ENCODE measurements at places on chromosomes 1 and 21.

- DNase-seq, result no peak
Measured at GRCh38 chr1:107865627-107866026, 99.4 kb downstream of the VAV3 start.

- no peak for DNase-seq
Measured at GRCh38 chr1:76153841-76154205, 79.3 kb downstream of the ST6GALNAC3 start.

DNA sequence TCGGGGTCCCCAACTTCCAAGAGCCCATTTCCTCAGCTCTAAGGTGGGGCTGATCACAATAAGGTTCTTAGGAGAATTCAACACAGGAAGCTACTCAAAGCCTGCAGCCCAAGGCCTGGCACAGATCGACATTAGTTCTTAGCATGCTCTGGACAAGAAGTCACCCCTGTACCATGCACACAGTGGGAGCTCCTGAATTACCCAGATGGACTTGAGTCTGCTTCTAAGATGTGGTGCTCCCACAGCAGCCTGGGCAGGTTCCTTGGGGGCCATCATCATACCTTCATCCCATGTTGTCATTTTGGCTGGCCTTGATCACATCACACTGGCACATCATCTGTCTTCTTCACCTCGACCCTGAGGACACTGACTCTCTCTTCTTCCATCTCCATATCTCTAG lies 153.3 kb upstream of the VAMP3 start:
- DNase-seq, result no peak

- no peak for DNase-seq
Measured at GRCh38 chr21:25890001-25890400, 155.2 kb downstream of the GABPA start.

DNA sequence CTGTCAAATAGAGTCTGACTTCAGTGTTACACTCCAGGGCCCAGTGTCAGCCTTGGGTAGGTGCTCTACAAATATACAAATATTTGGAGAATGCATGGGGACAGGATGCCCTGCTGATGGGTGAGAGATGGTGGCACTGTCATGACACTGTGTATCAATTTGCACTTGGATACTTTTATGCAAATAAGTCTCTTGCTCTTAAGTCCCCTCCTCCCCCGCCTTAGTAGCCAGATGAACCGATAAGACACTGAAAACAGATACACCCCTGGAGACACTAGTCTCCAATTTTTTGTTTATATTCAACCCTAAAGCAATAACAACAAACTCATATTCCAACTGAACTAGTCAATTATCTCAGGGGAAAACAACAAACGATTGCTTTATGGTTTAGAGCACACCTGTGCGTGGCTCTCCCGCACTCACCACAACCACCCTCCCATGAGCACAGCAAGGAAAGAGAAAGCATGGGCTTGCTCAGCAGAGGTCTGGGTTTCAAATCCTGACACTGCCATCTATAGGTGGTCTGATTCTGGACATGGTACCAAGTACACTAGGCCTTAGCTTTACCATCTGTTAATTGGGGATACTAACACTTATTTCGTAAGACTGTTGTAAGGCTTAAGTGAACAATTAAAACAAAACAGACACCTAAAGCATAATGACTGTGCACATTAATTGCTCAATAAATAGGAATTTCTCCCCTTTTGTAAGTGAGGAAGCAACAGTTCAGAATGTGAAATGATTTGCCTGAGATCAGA lies 50.3 kb downstream of the HIVEP3 start:
- no peak for DNase-seq

- DNase-seq, result no peak
Measured at GRCh38 chr1:112956544-112957132, 642 bp upstream of the SLC16A1 start.

DNA sequence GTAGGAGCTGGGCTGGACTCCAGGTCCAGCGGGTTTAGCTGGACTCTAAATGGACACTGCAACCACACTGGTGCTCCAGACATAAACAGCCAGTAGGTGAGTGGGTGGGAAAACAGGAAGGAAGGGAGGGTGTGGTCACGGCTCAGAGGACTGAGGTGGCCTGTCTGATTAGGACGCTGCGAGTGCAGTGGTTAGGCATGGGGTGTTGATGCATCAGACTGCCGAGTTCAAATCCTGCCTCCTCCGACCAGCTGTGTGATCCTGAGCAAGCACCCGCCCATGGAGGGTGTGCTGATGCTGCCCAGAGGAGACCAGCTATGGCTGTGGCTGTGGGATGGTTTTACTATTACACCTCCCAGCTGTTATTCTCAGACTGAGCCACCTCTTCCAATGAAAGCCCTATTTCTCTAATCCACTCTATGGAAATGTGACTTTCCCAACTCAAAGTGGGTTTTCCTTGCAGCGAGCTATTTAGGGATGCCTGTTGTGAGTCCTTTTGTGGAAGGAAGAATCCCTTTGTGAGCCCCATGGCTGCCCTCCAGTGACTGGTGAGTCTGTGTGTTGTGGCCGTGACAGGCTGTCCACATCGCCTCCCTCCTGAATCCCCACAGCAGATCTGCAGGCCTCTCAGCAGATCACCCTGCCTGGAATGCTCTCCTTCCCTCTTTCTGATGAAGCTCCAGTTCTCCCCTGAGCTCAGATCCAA lies 56.6 kb upstream of the EDN2 start:
- no peak for DNase-seq

- DNase-seq, result no peak
Measured at GRCh38 chr1:19166066-19166465, 44.0 kb downstream of the UBR4 start.

GRCh38 chr1:178969226-178969987 lies 56.3 kb upstream of the FAM20B start:
- no peak for DNase-seq

- no peak for DNase-seq
Measured at GRCh38 chr1:55323760-55324159, 108.6 kb upstream of the USP24 start.

Data from cortex of kidney (tissue), 1 donor.